ENCODE measurements at places on chromosomes 7 and 10. TPM values are rescaled to one million over a fixed set of nuclear protein-coding genes. Genes with fewer than 3 reads are reported as not detected.

DNA sequence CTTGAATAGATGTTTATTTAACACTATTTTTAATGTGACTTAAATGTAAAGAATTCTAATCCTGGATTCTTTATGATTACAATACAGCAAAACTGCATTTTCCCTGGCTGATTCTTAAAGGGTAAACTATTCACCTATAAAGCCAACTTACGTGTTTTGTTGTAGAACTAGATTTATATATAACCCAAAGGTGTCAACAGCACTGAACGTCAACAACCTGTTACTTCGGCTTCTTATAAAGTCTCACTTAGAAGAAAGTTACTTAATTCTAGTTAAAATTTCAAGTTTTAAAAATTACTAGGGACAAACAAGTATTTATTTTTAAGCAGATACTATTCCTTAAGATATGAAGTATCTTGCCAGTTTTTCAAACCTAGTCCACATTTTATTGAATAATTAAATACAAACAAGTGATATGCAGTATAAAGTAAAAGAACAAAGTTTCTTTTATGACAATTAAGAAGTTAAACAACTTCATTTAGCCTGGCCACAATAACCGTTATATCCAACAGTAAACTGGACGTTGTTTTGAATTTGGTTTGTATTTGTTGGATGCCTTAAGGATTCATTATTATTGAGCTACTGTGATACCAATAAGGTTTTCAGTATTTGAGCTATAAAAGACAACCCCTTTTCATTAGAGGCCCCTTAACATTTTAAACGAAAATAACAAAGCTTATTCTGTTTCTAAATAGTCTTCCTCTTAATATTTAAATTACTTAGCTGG is 83.1 kb downstream of the SNX10 start:
- no peak for DNase-seq
- H3K4me1 ChIP-seq: peaks cover 11% of the 10 kb centered on the region
- no peak overlapping the region for H3K4me3 ChIP-seq
- H3K36me3 ChIP-seq: peaks cover 11% of the 10 kb centered on the region
- peaks cover 9% of the 10 kb centered on the region for H3K27me3 ChIP-seq

- no peaks in the 10 kb centered on the region for H3K36me3 ChIP-seq
- DNase-seq: no peak
- no peak overlapping the region for H3K4me3 ChIP-seq
- no peak overlapping the region for H3K27ac ChIP-seq
- H3K4me1 ChIP-seq: no peaks in the 10 kb centered on the region
Measured at GRCh38 chr7:108324053-108325038, 131.9 kb downstream of the NRCAM start.

DNA sequence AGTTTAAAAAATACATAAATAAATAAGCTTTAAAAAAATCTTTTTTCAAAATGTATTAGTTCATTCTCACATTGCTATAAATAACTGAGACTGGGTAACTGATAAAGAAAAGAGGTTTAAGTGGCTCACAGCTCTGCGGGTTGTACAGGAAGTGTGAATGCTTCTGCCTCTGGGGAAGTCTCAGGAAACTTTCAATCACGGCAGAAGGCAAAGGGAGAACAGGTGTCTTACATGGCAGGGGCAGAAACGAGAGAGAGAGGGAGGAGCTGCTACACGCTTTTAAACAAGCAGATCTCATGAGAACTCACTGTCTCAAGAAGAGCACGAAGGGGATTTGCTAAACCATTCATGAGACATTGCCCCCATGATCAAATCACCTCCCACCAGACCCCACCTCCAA is 114.6 kb downstream of the DNAJC1 start:
- H3K4me3 ChIP-seq: peak overlapping the region; percentile 56
- peaks cover 31% of the 10 kb centered on the region for H3K36me3 ChIP-seq
- H3K27me3 ChIP-seq: no peaks in the 10 kb centered on the region

DNA sequence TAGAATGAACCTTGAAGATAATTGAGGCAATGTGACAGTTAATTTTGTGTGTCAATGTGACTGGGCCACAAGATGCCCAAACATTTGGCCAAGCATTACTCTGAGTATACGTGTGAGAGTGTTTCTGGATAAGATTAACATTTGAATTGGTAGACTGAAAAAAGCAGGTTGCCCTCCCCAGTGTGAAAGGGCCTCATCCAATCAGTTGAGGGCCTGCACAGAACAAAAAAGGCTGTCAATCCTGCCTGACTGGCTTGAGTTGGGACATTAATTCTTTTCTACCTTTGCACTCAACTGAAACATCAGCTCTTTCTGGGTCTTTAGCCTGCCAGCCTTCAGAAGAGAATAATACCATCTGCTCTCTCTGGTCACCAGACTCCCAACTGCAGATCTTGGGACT is 56.6 kb upstream of the PDE1C start:
- no peaks in the 10 kb centered on the region for H3K4me1 ChIP-seq
- DNase-seq: no peak
- no peak overlapping the region for H3K27ac ChIP-seq
- no peak overlapping the region for H3K4me3 ChIP-seq

BEND7 gene
- not detected for total RNA-seq

Measured in natural killer cell treated with Interleukin-12 subunit alpha and Interleukin-12 subunit beta and Interleukin-15 and Interleukin-18, amount 100 ng/mL, for 72 hours (primary cell).